BJ (cell line): ENCODE measurements at places on chromosomes 7 and 10.

- DNase-seq: no peak
Observed at GRCh38 chr10:50395851-50396250, 144.5 kb upstream of the ASAH2 start.

- DNase-seq: no peak
Observed at GRCh38 chr10:6052247-6053221, 9.6 kb downstream of the IL2RA start.

DNA sequence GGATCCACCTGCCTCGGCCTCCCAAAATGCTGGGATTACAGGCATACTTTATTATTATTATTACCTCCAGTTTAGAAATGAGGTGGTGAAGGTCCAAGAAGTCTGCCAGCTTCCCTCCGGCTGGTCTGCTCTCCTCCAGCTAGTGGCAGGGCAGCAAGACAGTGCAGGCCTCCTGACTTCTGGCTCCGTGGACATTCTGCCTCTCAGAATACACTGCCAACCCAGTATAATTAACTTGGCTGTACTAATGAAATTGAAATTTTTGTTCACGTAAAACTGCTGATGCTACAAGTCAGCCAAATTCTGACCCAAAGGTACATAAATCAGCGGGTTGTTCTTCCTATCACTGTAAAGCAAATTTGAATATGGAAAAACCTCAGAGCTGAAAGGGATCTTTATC is 7.6 kb upstream of the PDE1C start:
- no peak for DNase-seq

DNA sequence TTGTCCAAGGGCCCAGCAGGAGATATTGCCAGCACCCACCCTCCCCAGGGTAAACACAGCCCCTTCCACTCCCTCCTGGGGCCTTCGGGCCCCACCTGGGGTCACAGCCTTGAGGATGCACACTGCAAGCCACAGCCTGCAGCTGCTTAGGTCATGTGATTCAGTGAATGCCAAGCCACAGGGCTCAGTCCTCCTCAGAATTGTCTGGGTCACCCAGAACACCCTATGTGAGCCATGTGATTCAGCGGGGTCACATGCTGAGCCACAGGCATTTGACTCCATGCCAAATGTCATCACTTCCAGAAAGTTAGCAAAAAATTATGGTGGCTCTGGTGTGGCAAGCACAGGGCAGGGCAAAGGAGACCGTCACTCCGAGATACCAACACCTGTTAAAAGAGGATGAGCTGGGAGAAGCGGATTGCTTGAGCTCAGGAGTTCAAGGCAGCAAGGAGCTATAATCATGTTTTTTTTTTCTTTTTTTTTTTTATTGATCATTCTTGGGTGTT is 17.2 kb upstream of the PSAP start:
- DNase-seq: peak; percentile 43

GRCh38 chr10:118204292-118204943 is 137.7 kb downstream of the FAM204A start:
- DNase-seq: no peak

- no peak for DNase-seq
Observed at GRCh38 chr10:44049301-44050015, 335.4 kb downstream of the CXCL12 start.

- DNase-seq: no peak
Observed at GRCh38 chr10:4617589-4617988, 208.4 kb upstream of the AKR1E2 start.

- no peak for DNase-seq
Observed at GRCh38 chr10:74322141-74322540, 171.1 kb downstream of the ADK start.

DNA sequence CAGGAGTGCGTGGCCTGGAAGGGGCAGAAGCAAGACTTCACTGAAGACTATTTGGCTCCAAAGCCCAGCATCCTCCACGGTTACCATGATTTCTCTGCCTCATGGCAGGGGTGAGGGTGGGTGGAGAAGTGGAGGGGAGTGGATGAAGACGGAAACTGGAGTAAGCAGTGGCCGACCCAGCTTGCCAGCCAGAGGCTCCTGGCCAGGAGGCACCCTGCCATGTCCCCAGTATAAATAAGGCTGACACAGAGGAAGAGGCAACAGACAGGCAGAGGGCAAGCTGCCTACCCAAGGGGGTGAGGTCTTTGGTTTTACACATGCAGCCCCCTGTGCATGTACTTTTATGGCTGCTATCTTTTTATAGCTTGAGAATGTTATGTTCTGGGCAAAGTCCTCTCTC is 102.6 kb upstream of the TBX20 start:
- DNase-seq: no peak

- DNase-seq: no peak
Observed at GRCh38 chr10:100746784-100747455, 1.5 kb downstream of the PAX2 start.

DNA sequence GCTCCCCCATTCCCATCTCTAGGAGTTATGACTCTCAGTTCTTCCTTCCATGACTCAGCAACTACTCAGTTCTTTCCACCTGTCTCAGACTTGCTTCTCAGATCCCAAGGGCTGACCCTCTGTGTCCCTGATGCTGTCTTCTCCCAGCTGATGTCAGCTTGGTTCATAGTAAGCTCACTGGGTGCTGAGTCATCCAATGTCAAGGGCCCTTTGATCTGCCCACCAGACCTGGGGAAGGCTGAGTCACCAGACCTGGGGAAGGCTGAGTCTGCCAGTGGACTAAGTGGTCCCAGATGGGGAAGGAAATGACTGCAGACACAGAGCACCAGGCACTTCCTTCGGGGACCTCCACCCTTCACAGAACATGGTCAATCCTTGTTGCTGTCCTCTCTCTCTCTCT is 76.1 kb upstream of the ZEB1 start:
- peak; percentile 84 for DNase-seq

GRCh38 chr10:73018632-73019031 is 64.0 kb upstream of the PLA2G12B start:
- DNase-seq: no peak

GRCh38 chr10:63751836-63752235 is 230.6 kb downstream of the REEP3 start:
- no peak for DNase-seq

DNA sequence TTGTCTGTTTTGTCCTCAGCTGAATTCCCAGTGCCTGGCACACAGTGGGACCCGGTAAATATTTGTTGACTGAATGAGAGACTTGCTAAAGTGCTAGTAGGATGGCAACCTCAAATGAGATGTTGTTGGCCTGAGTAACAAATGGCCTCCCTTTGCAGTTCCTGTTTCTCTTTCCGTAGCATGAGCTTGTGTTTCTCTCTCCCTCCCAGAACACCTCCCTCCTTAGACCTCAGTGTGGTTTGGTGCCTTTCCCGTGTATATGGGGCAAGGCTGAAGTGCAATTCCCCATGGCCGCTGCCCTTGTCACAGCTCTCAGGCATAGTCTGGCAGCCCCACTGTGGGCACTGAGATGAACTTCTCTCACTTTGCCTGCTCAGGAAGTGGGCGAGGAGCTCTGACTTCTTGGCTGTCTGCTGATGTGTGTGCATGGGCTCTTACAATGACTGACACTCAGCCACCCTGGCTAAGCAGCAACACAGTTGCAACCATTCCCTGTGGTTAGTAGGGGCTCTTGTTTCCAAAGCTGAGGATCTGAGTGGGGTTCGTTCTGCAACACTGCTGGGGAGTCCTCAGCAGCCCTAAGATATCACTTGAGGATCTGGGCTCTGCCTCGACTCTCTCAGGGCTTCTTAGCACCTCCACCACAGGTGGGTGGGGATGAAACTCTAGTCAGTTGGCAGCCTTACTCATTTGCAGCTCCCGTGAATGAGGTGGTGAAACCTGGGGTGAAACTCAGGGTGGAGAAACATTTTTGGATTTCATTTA is 136.1 kb downstream of the ICA1 start:
- DNase-seq: no peak

GRCh38 chr10:104336821-104337467 is 1.3 kb downstream of the ITPRIP start:
- peak; percentile 52 for DNase-seq

GRCh38 chr7:158407581-158408317 is 179.9 kb downstream of the PTPRN2 start:
- DNase-seq: no peak

GRCh38 chr7:1717903-1718676 is 48.0 kb downstream of the ELFN1 start:
- DNase-seq: no peak

DNA sequence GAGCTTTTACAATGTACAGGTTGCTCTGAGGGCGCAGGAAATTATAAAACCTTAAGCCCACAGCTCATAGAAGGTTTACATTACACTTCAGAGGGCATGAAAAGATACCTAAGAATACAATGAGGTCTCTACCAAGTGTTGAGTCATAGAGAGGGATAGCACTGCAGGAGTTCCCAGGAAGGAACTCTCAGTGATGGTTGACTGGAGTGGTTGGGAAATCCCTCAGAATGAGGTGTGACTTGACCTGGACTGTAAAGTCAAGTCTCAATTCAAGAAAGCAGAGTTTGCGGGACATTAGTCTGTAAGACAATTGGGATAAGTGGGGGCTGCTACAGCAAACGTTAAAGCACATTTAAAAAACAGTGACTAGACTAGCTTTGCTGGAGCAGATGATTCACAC is 21.9 kb downstream of the TNKS2 start:
- DNase-seq: no peak

DNA sequence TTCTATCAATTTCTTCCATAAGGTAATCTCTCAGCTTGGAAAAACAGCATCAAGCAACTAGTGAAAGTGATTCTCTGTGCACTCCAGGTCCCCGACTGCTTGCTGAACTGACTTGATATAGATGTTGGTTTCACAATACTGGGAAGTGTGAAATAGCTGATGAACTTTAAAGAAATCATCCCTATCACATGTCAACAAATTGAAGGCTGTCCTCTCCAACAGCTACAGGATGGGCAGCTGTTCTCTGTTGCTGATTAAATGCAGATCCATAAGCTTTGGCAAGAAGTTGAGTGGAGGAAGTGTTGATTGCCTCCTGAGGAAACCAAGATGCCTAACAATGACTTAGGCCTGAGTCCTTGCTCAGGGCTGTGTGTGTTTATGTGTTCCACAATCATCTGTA is 130.4 kb upstream of the GDF10 start:
- DNase-seq: no peak

DNA sequence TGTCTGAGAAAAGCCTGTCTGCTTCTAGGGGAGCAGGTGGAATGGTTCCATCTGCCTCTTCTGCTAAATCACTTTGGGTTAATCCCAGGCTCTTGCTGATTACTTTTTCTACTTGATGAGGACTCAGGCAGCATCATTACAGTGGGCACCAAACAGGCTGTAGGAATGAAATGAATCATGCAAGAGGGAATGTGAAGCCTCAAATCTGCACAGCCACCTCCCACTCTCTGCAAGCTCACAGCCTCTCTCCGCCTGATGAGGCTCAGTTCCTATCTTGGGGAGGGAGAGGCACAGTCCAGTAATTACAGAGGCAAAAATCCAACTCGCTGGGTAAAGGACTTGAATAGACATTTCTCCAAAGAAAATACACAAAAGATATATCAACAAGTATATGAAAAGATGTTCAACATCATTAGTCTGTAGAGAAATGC is 34.0 kb downstream of the HSPA12A start:
- peak; percentile 40 for DNase-seq

DNA sequence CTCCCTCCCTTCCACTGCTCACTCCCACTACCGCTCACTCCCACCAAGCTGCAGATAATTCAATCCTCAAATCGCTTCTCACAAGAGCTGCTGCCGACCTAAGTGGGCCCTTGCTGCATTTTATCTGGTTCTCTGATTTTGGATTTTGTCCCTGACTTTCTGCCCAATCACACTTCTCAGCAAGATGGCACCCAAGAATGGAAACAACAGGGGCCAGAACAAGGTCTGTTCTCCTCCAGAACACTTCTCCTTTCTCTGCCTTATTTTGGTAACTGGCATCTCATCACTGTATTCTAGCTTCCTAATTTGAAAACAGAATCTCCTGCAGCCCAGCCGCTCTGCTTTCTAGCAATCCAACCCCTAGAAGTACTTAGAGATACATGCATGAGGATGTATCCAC is 172.8 kb downstream of the GRID1 start:
- no peak for DNase-seq

- no peak for DNase-seq
Observed at GRCh38 chr10:48881937-48882336, 57.7 kb downstream of the LRRC18 start.

DNA sequence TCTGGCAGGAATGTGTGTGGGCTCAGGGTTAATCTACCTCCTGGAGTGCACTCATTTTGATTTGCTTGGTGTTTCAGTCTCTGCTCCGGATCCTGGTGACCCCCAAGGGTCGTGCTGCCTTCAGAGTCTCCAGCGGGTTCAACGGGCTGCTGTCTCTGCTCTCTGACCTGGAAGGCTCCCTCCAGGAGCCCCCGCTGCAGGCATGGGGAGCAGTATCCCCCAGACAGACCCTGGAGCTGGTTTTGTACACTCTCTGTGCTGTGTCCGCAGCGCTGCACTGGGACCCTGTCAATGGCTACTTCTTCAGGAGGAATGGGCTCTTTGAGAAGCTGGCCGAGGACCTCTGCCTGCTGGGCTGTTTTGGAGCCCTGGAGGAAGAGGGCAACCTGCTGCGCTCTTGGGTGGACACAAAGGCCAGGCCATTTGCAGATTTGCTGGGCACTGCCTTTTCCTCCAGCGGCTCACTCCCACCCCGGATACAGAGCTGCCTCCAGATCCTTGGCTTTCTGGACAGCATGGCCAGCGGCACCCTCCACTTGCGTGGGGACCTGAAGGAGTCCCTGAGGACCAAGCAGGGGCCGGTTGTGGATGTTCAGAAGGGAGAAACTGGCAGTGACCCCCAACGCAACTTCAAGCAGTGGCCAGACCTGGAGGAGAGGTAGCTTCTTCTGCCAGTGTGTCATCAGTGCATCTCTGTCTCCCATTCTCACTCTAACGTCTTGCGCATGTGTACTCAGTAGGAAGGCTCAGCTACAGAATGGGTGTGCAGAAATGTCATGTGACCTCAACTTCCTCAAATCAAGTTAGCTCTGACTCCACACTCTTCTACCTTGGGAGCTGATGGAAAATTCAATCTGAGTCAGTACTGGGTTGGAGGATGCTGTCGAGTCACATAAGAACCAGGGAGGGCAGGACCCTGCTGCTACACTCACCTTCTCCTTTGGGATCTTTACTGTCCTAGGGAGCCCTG is 58.5 kb downstream of the WDFY4 start:
- no peak for DNase-seq

- no peak for DNase-seq
Observed at GRCh38 chr7:1474736-1475135, 15.5 kb upstream of the MICALL2 start.

DNA sequence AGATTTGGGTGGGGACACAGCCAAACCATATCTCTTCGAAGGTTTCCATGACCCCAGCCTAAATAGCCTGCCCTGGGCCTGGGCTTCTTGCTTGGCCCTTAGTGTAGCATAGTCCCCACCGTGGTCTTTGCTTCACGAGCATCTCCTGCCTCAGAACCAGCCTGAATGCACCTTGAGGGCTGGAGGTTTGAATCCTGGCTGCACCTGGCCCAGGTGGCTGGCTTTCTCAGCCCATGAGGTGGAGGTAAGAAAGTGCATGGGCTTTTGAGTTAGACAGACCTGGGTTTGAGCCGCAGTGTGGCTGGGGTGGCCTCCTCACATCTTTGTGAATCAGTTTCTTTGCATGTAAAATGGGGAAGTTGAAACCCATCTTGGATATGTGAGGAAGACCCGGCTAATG is 24.2 kb upstream of the PCBD1 start:
- DNase-seq: no peak

- no peak for DNase-seq
Observed at GRCh38 chr7:37728747-37729146, 45.2 kb downstream of the GPR141 start.
